ENCODE measurements at places on chromosomes 2 and 18. TPM values are rescaled to one million over a fixed set of nuclear protein-coding genes. Genes with fewer than 3 reads are reported as not detected.

DNA sequence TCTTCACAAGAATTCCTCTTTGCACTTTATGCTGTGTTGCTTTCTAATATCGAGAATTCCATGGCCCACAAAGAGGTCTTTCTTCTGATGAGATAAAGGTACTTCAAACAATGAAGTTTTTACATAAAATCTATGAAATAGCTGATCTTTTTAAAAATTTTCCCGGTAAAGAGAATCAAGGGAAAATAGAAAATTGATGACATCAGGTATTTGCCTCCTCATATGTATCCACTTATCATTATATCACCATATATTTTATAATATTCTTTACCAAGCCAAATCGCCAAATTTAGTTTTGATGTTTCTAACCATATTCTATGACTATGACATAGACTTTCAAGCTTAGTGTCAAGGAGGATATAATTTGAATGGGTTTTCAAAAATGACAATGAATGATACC lies 139.8 kb downstream of the CHST9 start:
- H3K27ac ChIP-seq = no peak overlapping the region
- H3K4me3 ChIP-seq = no peak overlapping the region
- DNase-seq = no peak
- H3K27me3 ChIP-seq = no peaks in the 10 kb centered on the region
- no peaks in the 10 kb centered on the region for H3K4me1 ChIP-seq
- no peaks in the 10 kb centered on the region for H3K36me3 ChIP-seq

DNA sequence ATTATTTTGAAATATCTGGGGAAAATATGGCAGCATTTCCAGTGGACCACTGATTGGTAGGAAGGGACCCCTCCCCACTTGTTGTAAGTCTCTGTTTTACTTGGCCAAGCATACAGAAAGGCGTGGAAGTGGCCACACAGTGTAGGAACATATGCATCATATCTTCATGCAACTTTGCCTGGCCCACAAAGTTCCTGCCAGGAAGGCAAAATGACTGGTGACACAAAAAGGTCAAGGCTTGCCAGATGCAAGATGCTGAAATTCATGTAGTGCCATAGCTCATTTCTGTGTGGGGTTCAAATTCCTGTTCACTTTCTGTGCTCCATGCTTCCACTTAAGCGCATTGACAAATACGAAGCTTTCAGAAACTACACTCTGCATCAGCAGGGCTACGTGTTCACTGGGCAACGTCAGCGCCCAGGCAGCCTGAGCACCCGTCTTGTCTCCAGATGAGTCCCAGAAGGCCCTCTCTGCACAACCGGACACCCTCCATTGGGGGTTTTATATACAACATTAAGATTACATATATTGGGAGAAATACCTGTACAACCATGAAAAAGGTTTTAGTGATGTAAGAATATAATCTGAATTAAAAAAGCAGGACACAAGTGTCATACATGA lies 3.6 kb downstream of the DYNC2LI1 start:
- H3K4me1 ChIP-seq = peaks cover 4% of the 10 kb centered on the region
- H3K4me3 ChIP-seq = no peak overlapping the region
- H3K27ac ChIP-seq = no peak overlapping the region
- H3K36me3 ChIP-seq = no peaks in the 10 kb centered on the region
- no peak for DNase-seq

- H3K4me3 ChIP-seq = no peak overlapping the region
- no peak overlapping the region for H3K27ac ChIP-seq
- H3K27me3 ChIP-seq = no peaks in the 10 kb centered on the region
- H3K4me1 ChIP-seq = no peaks in the 10 kb centered on the region
- no peak for DNase-seq
Measured at GRCh38 chr2:106147159-106147558, 46.9 kb downstream of the UXS1 start.

GRCh38 chr2:200127848-200128247 lies 172.5 kb downstream of the MAIP1 start:
- no peaks in the 10 kb centered on the region for H3K27me3 ChIP-seq
- H3K27ac ChIP-seq = no peak overlapping the region
- no peaks in the 10 kb centered on the region for H3K4me1 ChIP-seq
- no peaks in the 10 kb centered on the region for H3K36me3 ChIP-seq
- H3K4me3 ChIP-seq = no peak overlapping the region

GRCh38 chr2:24304631-24305030 lies 55.7 kb downstream of the ITSN2 start:
- no peaks in the 10 kb centered on the region for H3K27me3 ChIP-seq
- no peak overlapping the region for H3K27ac ChIP-seq
- peaks cover 13% of the 10 kb centered on the region for H3K36me3 ChIP-seq

- no peaks in the 10 kb centered on the region for H3K36me3 ChIP-seq
- H3K27ac ChIP-seq = no peak overlapping the region
- no peak for DNase-seq
- H3K27me3 ChIP-seq = no peaks in the 10 kb centered on the region
Measured at GRCh38 chr2:11703700-11704099, 33.7 kb upstream of the NTSR2 start.

- no peak overlapping the region for H3K27ac ChIP-seq
- H3K27me3 ChIP-seq = no peaks in the 10 kb centered on the region
- no peak for DNase-seq
- no peaks in the 10 kb centered on the region for H3K4me1 ChIP-seq
Measured at GRCh38 chr2:190255676-190256075, 64.0 kb downstream of the HIBCH start.

GRCh38 chr2:222805591-222806304 lies 55.1 kb upstream of the ACSL3 start:
- no peaks in the 10 kb centered on the region for H3K36me3 ChIP-seq
- no peak overlapping the region for H3K4me3 ChIP-seq
- H3K4me1 ChIP-seq = no peaks in the 10 kb centered on the region
- no peak overlapping the region for H3K27ac ChIP-seq

- no peaks in the 10 kb centered on the region for H3K36me3 ChIP-seq
- no peaks in the 10 kb centered on the region for H3K27me3 ChIP-seq
- H3K27ac ChIP-seq = no peak overlapping the region
- no peak for DNase-seq
Measured at GRCh38 chr18:61847164-61847791, 45.5 kb downstream of the RNF152 start.

GRCh38 chr2:196630531-196630930 lies 9.0 kb upstream of the CCDC150 start:
- no peak overlapping the region for H3K27ac ChIP-seq
- no peaks in the 10 kb centered on the region for H3K36me3 ChIP-seq
- no peak for DNase-seq
- H3K4me1 ChIP-seq = no peaks in the 10 kb centered on the region
- no peak overlapping the region for H3K4me3 ChIP-seq
- no peaks in the 10 kb centered on the region for H3K27me3 ChIP-seq

- no peak overlapping the region for H3K27ac ChIP-seq
- peak; percentile 47 for DNase-seq
- H3K36me3 ChIP-seq = no peaks in the 10 kb centered on the region
- no peaks in the 10 kb centered on the region for H3K27me3 ChIP-seq
Measured at GRCh38 chr2:190069936-190070696, 7.6 kb upstream of the MSTN start.

- H3K4me3 ChIP-seq = no peak overlapping the region
- H3K27me3 ChIP-seq = no peaks in the 10 kb centered on the region
- H3K36me3 ChIP-seq = no peaks in the 10 kb centered on the region
- no peak for DNase-seq
- no peaks in the 10 kb centered on the region for H3K4me1 ChIP-seq
- H3K27ac ChIP-seq = no peak overlapping the region
Measured at GRCh38 chr2:207046724-207047123, 107.4 kb downstream of the CPO start.

The LOXL3 gene
- total RNA-seq = 1.0 TPM

The TET3 gene
- 13.1 TPM for total RNA-seq

The TFCP2L1 gene
- 4.9 TPM for total RNA-seq

The CHPF gene
- total RNA-seq = 17.5 TPM
